NCI-H510A (cell line): ENCODE measurements at places on chromosomes 1 and 21.
A peak's percentile ranks its signal among the peaks of the same experiment; 100 is the strongest.

GRCh38 chr1:92903765-92904164 lies 57.5 kb downstream of the DIPK1A start:
- DNase-seq: no peak

- DNase-seq: no peak
Measured at GRCh38 chr1:2376931-2377672, 14.3 kb downstream of the MORN1 start.

DNA sequence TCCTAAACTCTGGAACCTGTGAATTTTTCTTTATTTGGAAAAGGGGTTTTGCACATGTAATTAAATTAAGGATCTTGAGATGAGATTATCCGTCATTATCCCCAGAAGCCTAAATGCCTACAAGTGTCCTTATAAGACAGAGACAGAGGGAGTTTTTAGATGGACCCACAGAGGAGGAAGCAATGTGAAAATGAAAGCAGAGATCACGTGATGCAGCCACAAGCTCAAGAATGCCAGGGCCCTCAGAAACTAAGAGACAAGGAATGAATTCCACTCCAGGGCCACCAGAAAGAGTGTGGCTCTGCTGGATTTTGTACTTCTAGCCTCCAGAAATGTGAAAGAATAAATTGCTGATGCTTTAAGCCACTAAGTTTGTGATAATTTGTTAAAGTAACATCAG lies 183.6 kb upstream of the UBE2U start:
- DNase-seq: no peak

GRCh38 chr1:153490272-153491051 lies 30.0 kb upstream of the S100A7 start:
- no peak for DNase-seq

DNA sequence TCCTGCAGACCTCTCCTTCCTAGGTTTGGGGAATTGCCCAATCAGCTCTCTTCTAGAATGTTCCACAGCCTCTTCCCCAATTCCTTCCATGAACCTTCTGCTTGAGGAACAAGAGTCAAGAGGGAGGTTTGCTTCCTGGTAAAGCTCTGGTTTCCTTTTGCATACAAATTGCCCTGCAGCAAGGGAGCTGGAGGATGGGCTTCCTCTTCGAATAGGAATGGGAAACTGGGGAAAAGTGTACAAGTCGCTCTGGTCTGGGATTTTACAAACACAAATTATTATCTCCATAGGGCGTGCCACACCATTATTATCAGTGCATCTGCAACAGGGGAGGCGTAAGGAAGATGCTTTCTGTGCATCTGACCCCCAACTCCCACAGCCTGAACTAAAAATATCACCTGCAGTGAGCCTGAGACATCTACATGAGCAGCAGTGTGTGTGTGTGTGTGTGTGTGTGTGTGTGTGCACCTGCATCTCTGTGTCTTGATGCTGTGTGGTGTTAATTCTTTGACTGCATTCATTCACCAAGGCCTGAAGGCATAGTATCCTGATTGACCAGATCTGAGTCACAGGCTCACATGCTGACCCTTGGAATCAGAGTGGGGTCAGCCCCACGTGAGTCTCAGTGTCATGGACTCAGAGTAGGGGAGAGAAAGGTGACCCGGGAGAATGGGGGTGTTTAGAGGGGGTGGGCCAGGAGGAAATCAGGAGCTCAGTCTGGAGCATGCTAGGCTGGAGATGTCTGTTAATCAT lies 272.9 kb downstream of the KAZN start:
- no peak for DNase-seq

GRCh38 chr1:149906570-149907075 lies 7.3 kb downstream of the BOLA1 start:
- no peak for DNase-seq

- DNase-seq: no peak
Measured at GRCh38 chr1:178172939-178173338, 79.0 kb downstream of the RASAL2 start.

DNA sequence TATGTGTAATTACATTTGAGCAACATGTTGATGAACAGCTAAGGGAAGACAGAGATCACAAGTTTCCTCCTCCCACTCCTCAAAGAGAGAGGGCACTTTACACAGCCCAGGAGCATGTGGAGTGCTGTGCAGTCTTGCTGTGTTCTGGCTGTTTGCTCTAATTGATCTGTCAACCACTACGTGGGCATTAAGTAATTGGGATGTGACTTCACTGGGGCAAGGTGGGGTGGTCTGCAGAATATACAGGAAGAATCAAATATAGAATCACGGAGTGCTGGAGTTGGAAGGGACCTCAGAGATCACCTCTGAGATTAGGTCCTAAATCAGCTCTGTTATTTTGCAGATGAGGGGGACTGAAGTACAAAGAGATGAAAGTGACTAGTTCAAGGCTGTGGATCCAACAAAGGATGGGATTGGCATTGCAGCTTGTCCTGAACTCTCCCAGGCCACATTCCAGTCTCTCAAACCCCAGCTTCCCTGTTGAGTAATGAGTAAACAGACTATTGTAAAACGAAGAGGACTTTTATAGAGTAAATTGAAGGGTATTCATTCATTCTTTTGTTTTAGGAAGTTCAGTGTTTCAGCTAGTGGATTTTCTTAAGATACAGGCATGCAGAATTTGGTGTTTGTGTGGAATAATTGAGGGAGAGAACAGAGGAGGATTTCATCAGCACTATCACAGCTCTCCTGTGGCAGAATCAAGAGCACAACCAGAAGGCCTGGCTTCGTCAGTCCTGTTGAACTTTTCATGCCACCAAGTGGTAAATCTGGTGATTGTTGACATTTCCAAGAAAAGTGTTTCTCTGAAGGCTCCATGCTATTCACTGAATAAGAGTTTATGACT lies 22.4 kb downstream of the NOS1AP start:
- no peak for DNase-seq

DNA sequence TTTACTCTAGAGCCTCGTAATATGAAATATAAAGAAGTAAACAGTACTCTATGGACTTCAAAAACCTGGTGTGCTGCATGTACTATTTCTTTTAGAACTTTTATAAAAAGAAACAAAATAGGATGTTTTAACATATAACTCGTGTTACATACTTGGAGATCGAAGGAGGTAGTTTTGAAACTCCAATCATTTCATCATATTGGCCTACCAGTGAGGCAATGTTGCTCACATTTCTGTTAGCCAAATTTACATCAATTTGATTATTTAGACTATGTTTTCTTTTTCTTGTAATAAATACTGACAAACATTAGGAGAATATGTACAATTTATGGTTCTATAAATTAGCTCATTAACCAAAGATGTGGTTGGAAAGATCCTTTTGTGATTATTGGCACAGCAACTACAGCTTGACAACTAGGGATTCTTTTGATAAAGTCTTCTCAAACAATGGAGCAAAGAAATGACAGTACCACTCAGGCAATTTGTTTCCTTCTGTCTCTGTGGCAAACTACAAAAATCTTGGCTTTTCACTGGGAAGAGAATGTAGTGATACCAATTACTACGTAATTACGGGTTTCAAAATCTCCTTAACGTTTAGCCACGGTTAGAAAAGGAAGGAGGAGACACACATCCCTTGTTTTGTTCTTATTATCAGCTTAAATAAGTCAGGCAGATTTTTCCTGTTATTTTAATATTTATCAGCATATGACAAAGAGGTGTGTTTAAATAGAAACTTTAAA lies 266.6 kb upstream of the SGIP1 start:
- no peak for DNase-seq

DNA sequence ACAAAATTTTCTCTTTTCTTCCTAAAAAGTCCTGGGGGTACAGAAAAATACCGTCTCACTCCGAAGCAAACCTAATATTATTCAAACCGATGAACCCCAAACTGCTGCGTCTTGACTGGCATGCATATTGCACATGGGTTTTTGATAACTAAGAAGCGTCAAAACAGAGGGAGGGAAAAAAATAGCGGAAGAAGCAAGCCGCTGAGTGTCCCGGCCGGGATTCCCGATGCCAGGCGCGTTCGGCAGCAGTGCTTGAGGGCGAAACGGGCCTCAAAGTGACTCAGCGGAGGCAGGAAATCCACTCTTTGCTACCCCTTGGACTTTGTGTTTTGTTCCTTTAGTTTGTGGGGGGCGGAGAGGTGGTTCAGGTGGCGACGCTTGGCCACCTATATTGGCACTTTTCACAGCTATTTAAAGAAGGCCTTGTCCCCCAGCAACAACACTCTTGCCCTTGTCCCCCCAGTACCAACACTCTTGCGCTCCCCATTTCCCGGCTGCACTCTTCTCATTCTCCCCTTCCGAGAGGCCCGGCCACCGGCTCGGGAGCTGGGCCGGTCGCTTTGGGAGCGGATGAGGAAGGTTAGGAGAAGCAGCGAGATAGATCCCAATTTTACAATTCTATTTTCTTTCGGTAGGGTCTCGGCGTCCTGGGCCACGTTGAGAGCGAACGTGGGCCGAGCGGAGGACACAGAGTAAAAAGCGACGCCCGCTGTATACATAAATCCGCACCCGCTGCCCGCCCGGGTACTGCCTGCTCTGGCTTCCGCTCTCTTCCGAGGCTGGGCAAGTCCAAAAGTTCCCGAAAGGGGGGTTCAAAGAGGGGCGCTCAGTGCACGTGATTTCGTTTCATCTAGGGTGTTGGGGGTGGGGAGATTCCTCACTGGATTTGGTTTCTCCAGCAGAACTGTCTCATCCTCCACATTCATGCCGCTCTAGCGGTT lies 2.5 kb downstream of the LMX1A start:
- DNase-seq: no peak

DNA sequence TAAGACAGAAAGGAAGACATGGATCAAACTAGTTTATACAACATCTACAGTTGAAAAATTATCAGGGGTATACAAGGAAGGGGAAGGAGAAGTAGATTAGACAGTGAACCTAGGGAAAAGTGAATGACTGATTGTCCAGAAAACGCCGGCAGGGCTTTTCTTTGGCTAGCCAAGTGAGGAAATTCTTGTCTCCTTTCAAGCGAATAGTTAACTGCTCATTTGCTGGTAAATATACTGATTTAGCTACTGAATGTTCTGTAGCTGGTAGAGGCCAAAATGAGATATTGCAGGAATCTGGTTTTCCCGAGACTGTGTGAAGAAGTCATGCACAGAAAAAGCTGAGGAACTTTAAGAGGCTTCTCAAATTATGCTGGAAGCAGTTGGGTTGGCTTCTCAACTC lies 128.5 kb upstream of the ZNHIT6 start:
- DNase-seq: no peak

- DNase-seq: peak; percentile 19
Measured at GRCh38 chr1:40948741-40949443, 30.6 kb upstream of the CTPS1 start.

DNA sequence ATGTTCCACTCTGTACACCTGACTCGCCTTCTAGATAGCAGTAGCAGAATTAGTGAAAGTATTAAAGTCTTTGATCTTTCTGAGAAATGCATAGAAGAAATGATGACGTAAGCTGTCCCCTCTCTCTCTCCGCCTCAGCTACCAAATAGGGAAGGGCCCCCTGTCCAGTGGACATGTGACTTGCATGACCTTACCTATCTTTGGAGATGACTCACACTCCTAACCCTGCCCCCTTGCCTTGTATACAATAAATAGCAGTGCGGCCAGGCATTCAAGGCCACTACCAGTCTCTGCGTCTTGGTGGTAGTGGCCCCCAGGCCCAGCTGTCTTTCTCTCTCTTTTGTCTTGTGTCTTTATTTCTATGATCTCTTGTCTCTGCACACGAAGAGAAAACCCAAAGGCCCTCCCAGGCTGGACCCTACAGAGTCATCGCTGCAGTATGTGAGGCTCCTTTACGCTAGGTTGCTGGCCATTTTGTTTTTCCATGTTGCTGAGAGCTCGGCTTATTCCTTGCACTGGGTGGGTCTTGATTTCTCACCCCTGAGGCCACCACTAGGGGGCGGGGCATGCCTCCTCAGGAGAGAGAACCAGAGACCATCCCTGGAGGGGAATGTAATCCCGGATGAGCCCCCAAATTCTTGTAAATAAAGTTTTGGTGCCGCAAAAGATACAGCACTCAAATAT lies 16.0 kb upstream of the ZBTB8B start:
- DNase-seq: no peak

GRCh38 chr1:231193710-231194340 lies 32.0 kb downstream of the TRIM67 start:
- DNase-seq: no peak

GRCh38 chr1:168848051-168848450 lies 119.0 kb upstream of the DPT start:
- no peak for DNase-seq

DNA sequence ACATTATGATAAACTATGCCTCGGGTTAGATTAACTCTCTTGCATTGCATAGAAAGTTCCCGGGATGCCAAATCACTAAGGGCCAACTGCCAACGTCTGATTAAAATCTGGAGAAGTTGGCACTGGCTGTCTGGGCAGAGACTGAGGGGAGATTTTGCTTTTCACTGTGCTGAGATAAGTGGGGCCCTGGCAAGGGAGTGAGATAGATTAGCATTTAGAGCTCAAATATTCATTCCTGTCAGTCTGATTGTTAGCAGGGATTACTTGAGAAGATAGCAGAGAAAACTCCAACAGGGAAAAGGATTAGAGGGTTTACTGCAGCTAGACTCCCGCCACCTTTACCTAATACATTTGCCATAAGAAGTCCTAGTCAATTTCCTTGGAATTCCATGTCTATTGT lies 714.1 kb upstream of the CHRM3 start:
- no peak for DNase-seq

DNA sequence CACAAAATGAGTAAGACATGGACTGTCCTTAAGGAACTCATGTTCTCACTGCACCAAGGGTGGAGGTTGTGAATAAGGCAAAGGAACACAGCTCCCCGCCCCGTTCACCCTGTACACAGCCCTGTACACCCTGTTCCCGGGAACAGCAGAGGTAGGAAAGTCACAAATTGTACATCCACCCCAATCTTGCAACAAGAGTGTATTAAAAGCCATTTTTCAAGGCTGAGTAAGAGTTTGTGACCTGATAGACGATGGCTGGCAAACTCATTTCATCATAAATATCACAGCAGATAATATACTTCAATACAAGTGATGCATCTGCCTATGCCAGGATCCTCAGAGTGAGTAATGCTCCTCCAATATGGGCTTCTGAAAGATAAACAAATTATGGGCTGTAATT lies 52.5 kb upstream of the CAMK1G start:
- no peak for DNase-seq

DNA sequence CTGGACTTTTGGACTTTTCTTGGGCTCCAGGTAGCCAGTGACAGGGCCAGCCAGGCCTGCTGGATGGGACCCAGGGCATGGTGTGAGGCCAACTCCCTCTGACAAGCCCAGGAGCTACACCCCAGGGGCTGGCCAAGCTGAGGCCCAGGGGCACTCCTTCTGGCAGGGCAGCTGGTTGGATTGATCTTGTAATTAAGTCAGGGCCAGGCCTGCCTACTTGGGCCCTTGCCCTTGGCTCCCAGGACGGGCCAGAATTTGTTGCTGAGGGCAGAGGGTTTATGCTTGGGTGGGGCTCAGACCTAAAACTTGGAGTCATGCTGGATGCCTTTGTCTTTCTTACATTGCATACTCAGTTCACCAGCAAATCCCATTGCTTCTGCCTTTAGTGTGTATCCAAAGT lies 20.7 kb downstream of the KCNA2 start:
- no peak for DNase-seq

DNA sequence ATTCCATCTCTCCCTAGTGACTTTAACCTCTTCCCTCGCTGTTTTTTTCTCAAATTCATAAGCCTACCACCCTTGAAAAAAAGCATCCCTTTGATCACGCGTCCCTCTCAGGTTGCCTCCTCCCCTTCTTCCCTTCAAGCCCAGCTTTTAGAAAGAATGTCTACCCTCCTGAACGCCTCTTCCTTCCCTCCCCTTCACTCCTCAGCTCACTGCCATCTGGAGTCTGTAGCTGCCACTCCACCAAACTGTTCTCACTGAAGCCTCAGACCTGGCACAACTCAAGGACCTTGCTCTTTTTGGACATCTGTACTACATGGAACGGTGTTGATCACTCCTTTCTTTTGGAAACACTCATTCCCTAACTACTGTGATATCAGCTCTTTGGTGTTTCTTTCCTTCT lies 80.6 kb downstream of the SLC25A24 start:
- DNase-seq: no peak

GRCh38 chr1:235525314-235525713 lies 21.1 kb upstream of the B3GALNT2 start:
- DNase-seq: no peak
